NCI-H1092 (cell line): ENCODE measurements at places on chromosomes 2 and 18.

DNA sequence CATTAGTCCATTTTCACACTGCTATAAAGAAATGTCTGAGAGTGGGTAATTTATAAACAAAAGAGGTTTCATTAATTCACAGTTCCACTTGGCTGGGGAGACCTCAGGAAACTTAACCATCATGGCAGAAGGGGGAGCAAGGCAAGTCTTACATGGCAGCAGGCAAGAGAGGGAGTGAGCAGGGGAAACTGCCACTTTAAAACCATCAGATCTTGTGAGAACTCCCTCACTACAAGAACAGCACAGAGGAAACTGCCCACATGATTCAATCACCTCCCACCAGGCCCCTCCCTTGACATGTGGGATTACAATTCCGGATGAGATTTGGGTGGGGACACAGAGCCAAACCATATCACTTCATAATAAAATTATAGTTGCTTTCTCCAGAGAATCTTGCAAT is 365.5 kb upstream of the ID2 start:
- DNase-seq: no peak

GRCh38 chr2:18578033-18578432 is 11.3 kb downstream of the NT5C1B start:
- DNase-seq: no peak

- DNase-seq: no peak
Observed at GRCh38 chr2:188902901-188903491, 71.2 kb upstream of the COL3A1 start.

DNA sequence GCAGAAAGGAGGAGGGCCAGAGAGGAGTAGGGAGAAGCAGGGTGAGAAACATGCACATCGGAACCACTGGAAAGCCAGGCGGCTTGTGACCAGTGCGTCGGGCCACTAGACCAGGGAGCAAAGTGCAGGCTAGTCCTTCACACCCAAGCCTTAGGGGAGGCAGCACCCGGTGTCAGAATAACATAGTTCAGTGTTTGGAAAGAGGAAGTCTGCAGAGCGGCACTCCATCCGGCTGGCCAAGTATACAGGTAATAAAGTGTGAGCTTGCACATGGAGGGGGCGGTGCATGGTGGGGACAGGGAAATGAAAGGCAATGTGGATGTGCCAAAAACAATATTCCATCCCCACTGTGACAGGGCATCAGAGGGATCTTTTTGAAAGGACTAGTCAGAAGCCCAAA is 69.7 kb downstream of the ZNF521 start:
- DNase-seq: no peak

DNA sequence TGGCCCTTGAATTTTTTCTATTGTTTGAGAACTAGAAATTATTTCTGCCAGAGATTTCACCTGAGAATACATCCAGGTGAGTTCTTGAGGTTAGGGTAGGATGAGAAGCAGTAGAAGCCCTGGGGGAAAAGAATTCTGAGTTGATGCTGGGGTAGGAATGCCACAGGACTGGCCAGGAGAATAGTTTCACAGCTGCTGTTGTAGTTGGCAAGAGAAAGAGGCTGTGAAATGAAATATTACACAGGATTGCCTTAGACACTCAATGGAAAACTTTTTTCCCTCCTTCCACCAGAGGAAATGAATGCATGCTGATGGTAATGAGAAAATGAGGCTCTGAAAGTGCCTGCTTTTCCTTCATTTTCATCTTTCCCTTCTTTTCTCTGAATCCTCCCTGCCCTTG is 54.6 kb downstream of the PRKCE start:
- no peak for DNase-seq

GRCh38 chr2:7280790-7281189 is 363.6 kb downstream of the RNF144A start:
- DNase-seq: no peak

GRCh38 chr2:173002751-173003541 is 72.7 kb upstream of the MAP3K20 start:
- DNase-seq: no peak

- DNase-seq: no peak
Observed at GRCh38 chr2:234858790-234859329, 93.0 kb upstream of the SH3BP4 start.

GRCh38 chr2:234025466-234025865 is 25.0 kb upstream of the SPP2 start:
- DNase-seq: no peak

GRCh38 chr2:62964671-62965070 is 86.0 kb upstream of the OTX1 start:
- DNase-seq: no peak

DNA sequence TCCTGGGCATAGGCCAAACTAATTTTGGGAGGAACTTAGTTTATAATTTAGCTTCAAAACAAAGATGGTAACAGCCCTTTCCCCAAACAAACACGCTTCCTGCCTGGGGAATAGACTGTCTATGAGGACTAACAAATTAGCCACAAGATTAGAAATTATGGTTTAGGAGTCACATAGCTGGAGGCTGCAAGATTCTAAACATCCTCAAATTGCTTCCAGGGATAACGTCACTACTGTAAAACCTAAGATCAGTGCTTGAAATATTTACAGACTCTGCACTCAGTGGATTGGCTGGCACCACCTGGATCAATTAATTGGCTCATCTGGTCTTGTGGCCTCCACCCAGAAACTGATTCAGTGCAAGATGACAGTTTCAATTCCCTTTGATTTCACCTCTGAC is 118.0 kb upstream of the TACR1 start:
- DNase-seq: no peak

DNA sequence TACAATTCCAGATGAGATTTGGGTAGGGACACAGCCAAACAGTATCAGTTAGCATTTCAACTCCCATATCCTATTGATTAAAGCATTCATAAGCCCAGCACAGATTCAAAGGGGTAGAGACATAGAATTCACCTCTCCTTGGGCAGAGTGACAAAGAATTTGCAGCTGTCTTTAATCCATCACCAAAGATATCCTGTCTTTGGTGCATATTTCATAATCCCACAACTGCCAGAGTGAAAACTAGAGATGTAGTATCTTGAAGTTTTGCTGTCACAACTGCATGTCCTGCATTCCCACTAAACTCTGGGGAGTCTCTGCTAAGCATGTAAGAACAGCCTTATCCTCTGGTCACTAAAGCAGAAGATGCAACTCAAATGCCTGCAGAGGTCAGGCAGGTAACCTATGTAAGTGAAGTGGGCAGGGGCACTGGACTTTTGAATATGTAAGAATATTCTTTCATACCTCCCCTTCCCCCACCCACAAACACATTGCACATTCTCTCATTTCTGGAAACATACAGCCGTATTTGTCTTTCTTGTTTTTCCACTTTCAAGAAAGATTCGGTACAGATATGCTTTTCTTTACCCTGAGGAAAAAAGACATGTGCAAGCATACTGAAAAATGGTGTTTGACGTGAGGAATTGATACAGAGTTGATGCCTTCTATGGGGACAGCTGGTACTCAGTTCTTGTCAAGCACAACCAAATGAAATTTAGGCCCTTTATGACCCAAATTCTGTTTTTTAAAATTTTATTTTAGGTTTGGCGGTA is 283.1 kb downstream of the SP3 start:
- no peak for DNase-seq
